NCI-H187 (cell line): ENCODE measurements at places on chromosomes 13 and 19.

GRCh38 chr19:16660763-16661479, at the start of gene TMEM38A:
TSS of gene TMEM38A (plus strand) at chr19:16661139. CDS start at chr19:16661218, 79 bp downstream.
- DNase-seq: peak; percentile 3

GRCh38 chr13:77329911-77330584, 3.2 kb upstream of the MYCBP2 start:
- DNase-seq: no peak

GRCh38 chr19:17556995-17557394, 1.5 kb downstream of the COLGALT1 start:
- no peak for DNase-seq

DNA sequence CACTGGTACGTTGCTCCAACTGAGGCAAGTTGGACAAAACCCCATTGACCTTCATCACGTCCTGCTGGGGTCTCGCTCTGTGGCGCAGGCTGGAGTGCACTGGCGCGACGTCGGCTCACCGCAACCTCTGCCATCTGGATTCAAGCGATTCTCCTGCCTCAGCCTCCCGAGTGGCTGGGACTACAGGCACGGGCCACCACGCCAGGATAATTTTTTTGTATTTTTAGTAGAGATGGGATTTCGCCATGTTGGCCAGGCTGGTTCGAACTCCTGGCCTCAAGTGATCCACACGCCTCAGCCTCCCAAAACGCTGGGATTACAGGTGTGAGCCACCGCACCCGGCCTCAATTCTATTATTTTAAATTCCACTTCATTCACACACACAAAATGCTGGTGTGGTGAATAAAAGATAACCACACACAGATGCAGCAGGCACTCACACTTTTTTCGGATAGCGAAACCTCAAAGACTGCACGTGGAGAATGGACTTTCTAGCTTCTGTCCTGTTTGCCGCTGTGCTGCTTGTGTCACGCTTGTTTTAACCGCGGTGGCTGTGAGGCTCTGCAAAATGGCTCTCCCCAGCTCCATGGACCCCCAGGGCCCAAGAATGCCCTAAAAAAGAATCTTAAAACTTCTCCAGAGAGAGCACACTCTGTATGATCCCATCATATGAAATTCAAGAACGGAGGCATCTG, 58.4 kb downstream of the COL4A1 start:
- DNase-seq: no peak

DNA sequence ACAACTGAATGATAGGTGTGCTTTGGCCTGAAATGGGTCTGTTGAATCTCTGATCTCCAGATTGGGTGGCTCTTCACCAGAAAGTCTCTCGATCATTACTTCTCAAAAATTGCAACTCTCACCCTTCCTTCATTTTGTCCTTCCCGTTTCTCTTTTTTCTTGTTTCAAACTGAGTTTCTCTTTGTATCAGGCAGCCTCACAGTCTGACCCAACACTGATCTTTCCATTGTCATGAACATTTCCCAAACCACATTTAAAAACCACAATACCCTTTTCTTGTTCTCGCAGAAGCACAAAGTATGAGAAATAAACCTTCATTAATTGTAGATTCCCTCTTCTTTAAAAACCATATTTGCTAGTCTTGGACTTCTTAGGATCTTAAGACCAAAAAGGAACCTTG, 33.6 kb upstream of the HMGB1 start:
- DNase-seq: no peak

DNA sequence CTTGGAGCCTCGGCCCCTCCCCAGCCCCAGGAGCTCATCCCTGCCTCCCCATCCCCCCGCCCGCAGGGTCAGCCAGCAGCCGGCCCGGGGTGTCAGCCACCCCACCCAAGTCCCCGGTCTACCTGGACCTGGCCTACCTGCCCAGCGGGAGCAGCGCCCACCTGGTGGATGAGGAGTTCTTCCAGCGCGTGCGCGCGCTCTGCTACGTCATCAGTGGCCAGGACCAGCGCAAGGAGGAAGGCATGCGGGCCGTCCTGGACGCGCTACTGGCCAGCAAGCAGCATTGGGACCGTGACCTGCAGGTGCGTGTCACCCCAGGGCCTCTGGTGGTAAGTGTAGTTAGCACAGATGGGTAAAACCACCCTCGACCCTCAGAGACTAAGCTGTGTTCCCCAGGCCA, 13.8 kb downstream of the MAP1S start:
- no peak for DNase-seq

DNA sequence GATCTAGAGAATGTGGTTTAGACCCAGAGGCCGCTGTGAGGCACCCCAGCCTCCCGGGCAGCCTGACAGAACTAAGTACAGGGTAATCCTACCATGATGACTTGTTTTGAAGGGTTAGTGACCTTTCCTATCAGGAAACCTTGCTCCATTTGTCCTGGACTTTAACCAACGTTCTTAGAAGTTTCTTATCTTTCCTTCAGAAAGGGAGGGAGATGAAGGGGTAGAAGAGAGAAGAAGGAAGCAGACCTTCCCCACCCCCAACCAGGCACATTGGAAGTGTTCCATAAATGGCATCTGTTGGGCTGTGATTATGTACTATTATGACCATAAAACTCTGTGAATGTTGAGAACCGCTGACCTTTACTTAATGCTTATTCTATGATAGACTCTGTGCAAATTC, 184.2 kb downstream of the OXGR1 start:
- DNase-seq: no peak

- no peak for DNase-seq
Measured at GRCh38 chr13:98535501-98536354, 41.2 kb downstream of the STK24 start.

DNA sequence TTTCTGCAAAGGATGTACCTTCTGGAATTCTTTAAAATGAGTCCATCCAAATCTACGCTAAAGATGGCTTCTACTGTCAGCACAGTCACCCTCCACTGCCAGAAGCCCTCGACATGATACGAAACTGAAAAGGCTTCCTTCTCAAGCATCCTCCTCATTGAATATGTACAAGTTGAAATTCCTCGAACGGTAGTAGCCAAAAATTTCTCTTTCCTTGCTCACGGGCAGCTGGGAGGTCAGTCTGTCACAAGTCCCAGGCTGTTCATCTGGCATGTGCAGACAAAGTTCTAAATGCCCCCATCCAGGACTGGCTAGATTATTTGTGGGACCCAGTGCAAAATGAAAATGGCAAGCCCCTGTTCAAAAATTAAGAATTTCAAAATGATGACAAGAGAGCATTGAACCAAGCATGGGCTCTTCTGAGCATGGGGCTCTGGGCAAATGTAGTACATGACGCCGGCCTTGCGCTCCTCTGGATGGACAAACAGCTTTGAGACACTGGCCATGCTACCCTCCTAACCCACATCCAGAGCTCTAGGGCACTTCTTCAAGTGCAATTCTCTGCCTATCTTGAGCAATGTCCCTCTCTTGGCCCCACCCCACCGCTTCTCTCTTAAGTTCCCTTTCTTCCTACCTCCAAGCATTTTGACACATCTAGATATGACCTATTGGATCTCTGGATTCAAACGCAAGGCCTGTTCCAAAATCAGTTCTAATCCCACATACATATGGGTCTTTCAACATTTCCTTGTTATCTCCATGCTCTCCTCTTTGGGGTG, 78.9 kb upstream of the FLT1 start:
- DNase-seq: no peak

DNA sequence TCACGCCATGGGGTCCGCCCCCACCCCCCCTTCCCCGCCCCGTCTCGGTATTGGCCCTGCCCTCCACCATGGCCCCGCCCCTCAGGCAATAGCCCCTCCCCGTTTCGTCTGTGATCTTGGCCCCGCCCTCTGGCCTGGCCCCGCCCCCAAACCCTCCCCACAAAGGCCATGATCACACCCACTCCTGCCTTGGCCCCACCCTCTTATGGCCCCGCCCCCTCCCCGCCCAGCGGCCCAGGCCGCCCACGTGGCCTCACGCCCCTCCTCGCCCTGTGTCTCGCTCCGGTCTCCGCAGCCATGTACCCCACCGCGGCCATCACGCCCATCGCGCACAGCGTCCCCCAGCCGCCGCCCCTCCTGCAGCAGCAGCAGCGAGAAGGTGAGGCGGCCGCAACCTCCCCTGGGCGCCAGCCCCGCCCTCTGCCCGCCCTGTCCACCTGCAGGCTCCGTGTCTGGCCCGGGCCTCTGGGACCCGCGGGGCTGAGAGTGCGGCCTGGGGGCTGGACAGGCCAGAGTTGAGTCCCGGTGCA, 61.3 kb downstream of the CELF5 start:
- no peak for DNase-seq

- DNase-seq: no peak
Measured at GRCh38 chr19:7992575-7992974, 12.9 kb downstream of the ELAVL1 start.

GRCh38 chr19:29202281-29202680, 10.7 kb downstream of the UQCRFS1 start:
- no peak for DNase-seq

DNA sequence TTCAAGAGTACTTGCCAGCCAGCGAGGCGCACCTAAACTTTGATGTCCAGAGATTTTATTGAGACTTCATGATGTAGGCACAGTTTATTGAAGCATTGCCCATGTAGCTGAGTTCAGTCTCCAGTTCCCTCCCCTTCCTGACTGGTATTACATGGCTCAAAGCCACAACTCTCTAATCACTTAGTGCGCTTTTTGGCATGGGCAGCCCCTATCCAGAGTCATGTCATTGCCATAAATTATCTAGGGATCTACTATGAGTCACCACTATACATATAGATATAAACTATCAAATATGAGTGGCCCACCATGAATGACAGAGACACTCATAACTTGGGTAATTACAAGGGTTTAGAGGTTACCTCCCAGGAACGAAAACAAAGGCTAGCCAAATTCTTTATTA, 7.7 kb downstream of the ZNF614 start:
- no peak for DNase-seq
